NCI-H2081 treated with DMSO at 0.1 percent for 48 hours (cell line): ENCODE measurements at places on chromosomes 1 and 21.

GRCh38 chr1:229440851-229441537 lies 7.1 kb upstream of the ACTA1 start:
- DNase-seq = no peak

GRCh38 chr1:116579259-116579875 lies 8.5 kb upstream of the CD58 start:
- DNase-seq = no peak

- DNase-seq = no peak
Observed at GRCh38 chr21:24131056-24131455, 1476.2 kb downstream of the MRPL39 start.

DNA sequence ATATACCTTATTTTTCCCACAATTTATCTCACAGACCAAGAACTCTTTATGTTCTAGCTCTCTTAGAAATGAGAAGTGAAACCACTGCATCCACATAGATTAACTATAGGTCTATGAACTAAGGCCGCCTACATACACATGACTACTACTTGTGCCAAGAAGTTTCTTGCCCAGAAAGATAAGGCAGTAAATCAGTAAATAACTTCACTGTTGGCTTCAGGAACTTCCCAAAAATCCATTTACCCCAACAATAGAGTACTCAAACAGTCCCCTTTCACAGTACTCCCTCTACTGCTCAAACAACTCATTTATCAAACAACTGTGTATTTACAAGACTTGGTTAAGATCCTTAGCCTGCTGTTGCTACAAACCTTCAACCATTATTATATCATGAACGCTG lies 96.5 kb downstream of the NME7 start:
- no peak for DNase-seq

DNA sequence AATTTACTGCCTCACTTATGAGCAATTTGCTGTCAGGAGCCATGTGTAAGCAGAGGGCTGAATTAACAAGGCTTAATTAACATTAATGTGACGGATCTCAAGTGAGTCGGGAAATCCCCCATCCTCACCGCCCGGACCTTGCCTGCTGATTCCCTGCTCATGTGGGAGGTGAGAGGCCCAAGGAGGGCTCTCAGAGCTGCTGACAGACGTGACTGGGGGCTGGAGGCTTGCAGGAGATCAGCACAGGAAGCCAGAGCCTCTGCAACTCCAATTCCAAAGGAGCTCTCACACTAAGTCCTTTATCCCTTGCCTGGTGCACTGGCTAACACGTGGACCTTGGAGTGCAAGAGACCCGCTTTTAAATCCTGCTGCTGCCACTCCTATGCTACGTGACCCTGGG lies 19.4 kb downstream of the LRP8 start:
- no peak for DNase-seq

- no peak for DNase-seq
Observed at GRCh38 chr21:38918607-38919346, 113.0 kb downstream of the ETS2 start.

DNA sequence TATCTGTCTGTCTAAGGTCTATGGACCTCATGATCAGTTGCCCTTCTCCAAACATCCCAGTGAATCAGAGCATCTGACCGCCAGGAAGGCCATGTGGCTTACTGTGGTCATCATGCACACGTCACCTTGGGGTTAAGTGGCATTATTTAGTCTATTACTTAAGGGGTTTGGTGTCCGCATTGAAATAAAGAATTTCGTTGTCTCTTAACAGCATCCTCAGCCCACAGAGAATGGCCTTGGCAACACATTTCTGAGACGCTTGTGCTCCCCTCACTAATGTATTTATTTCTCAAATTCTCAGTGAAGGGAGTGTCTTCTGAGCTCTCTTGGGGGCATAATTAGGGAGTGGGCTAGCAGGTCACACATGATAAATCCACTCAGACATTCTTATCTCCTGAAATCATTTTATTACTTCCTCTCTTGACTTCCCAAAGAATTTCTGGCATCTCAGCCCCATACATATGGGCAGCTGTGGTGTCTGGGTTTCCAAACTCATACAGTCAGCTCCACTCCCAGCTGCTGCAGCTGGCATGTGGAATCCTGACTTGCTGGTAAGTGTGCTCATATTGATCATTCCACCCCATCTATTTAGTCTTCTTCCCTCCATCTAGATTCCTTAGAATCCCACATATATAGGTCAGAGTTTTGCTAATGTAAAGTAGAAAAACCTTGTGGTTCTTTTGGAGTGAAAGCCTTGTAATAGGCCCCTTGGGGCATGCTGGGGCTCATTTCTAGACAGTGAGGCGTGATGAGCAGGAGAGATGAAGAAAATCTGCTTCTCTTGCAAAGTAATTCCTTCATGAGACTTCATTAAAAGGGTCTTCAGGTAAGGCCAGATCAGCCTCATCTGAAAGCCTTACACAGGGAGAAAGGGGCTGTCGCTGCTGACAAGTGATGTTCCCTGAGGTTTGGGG lies 110.5 kb downstream of the HHAT start:
- no peak for DNase-seq

- DNase-seq = no peak
Observed at GRCh38 chr1:56468518-56468917, 110.8 kb downstream of the PLPP3 start.

- no peak for DNase-seq
Observed at GRCh38 chr21:22342889-22343288, 1344.7 kb downstream of the NCAM2 start.

DNA sequence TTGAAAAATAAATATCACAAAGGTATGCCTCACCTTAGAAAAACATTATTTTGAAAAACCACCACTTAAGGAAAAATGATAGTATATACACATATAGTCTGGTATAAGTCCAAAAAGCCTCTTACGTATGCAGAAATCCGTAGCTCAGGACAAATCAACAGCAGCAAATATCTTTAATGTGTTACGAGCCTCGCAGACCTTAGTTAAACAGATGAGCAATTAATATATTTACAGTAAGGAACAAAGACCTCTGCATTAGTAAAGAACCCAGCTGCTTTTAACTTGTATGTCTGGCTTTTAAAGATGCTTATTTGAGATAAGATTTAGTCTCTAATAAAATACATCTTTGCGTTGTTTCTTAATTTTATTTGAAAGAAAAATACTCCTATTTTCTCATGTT lies 79.9 kb upstream of the CHRM3 start:
- no peak for DNase-seq

DNA sequence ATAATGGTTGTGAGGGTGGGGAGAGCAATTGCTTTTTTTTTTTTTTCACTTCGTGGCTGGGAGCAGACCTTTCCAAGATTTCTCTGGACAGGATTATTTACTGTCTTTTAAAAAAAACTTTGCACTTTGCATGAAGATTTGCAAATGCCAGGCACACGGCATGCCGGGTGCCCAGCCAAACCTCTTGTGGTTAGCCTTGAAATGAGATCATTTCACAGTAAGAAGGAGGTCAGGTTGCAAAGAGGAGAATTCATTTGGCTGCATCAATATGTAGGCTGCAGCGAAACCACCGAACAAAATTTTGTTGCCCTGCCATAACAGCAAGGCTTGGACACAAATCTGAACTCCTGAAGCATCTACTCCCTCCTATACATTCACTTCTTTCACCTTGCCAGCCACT lies 36.5 kb upstream of the KCND3 start:
- no peak for DNase-seq

DNA sequence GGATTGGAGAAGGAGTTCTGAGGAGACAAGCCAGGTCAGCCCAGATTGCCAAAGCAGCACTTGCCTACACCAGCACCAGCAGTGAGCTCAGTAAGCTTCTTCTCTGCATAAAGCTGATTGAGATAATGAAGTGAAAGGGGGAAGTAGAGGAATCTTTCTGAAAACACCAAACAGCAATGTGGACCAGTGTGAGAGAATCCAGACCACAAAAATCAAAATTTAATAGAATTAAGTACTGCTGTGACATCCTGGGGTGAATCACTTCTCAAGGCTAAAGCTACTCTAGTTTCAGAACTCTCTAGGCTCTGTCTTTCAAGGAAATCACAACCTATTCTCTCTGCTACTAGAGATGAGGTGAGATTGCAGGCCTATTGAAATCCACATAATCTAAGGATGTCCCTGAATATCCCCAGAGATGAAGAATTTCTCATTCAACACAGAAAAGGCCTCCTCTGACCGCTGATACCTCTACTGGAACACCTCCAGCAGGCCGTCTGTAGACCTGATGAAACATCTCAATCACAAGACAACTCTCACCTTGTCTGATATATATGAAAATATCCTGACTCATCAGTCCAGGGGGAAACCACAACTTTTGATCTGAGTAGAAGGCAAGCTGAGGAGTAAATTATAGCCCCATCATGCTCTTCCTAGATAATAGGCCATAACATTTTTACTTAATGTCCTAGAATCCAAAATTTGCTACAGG lies at the start of gene FCRL4:
Gene FCRL4, minus strand, starts transcription at position 127 of the 709 bp plus-strand sequence. CDS start 141 bp downstream, outside the sequence.
- no peak for DNase-seq

DNA sequence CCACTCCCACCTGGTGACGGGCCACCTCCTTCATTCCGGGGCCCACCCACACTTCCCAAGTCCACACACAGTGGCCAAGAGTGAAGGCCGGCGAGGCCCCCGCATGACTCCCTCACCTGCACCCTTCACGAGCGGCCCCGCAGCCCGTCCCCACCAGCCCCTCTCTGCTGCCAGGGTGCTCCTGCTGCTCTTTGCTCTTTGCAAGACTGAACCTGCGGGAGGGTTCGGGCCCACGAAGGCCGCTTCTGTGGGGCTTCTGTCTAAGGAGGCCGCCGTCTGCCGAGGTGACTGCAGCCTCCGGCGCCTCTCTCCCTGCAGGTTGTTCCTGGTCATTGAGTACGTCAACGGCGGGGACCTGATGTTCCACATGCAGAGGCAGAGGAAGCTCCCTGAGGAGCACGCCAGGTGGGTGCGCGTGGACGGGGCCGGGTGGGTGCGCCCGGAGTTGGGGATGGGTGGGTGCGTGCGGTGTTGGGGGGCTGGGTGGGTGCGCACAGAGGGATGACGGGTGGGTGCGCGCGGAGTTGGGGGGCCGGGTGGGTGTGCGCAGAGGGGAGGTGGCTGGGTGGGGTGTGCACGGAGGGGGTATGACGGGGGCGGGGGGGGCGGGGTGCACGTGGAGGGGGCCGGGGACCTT lies 25.3 kb downstream of the FAAP20 start:
- no peak for DNase-seq

DNA sequence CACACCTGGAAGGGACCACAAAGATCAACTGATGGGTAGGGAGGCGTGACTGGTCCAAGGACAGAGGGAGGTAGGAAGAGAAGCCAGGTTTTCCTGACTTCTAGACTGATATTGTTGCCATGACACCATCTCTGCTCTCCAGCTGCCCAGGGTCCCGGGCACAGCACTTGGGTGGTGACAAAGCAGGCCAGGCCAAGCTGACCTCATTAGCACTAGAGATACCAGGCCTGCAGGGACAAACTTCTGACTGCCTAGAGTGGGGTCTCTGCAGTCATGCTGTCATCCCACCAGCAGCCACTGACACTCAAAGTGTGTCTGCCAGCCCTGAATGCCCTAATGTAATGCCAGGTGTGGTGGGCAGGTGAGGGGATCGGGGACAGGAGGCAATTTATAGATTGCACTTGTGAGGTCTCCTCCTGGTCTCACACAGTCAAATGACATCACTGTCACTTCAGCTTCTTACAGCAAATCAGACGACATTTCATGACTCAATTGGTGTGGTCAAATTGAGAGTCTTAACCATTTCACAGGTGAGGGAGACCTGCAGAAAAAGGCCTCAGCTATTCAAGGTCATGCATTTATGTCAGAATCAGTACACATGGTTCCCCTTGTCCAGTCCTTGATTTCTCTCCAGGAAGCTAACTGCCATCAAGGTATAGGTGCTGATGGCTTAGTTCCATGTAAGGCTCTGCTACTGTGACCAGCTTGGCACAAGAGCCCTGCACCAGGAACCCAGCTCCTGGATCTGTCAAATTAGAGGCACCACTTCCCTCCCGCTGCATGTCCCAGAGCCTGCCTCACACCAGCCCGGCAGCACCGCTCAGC lies 2.7 kb downstream of the SLC9A1 start:
- DNase-seq = no peak

DNA sequence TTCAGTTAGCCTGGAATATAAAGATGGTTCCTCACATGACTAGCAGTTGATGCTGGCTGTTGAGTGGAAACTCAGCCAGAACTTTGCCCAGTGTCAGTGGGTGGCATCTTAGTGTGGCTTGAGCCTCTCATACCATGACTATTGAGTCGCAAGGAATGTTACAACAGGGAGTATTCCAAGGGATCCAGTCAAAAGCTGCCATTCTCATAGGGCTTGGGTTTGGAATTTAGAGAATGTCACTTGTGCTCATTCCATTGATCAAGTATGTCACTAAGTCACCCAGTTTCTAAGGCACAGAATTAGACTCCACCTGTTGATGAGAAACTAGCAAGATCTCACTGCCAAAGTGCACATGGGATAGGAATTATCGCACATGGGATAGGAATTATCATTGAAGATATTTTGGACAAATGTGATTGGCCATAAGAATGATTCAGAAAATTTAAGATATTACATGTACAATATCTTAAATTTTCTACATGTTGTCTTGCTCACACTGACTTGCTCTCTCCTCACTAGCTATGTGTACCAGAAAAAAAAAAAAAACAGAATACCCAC lies 1290.7 kb upstream of the ADGRL2 start:
- DNase-seq = no peak

- DNase-seq = no peak
Observed at GRCh38 chr1:203555511-203556046, 61.6 kb downstream of the OPTC start.

DNA sequence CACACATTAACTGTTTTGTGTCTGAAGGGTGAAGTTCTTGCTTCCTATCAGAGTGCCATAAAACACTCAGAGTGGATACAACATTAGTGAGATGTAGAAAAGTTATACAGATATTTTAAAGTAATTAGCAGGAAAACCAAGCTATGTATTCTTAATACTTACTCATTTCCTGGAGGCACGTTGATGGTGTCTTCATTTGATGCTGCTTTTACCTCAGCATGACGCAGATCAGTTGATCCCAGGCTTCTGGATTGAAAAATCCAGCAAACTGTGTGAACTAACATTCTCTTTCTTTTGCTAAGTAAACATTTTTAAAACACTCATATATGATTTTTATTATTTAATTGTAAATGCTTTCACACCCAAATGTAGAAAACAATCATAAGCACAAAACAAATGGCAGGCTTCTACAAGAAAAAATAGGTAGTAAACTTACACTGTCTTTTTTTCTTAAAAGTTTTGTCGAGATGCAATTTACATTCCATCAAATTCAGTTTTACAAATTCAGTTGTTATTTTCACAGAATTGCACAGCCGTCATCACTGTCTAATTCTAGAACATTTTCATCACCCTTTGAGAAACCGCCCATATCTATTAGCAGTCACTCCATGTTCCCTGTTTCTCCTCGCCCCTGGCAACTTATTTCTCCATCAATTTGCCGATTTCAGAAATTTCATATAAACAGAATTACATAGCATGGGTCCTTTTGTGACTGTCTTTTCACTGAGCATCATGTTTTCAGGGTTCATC lies 198.9 kb downstream of the LRRC7 start:
- DNase-seq = no peak

- DNase-seq = no peak
Observed at GRCh38 chr1:41741244-41741643, 177.5 kb downstream of the HIVEP3 start.

DNA sequence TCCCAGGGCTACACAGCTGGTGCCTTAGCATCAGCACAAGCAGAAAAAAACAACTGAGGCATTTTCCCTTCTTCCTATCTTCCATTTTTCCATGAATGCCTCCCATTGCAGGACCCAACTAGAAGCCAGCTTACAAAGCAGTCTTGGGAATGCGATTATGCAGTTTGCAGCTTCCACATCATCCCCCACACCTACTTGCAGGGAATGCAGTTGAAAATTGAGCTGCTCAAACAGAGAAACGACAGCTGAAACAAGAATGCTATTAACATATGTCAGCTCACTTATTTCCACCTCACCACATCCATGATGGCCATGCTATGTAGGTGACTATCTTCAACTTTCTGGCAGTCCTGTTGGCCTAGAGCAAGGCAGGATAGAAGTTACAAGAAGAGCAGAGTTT lies 150.6 kb upstream of the KCTD3 start:
- no peak for DNase-seq
